ENCODE measurements at places on chromosomes 2 and 18. TPM values are rescaled to one million over a fixed set of nuclear protein-coding genes. Genes with fewer than 3 reads are reported as not detected.

Gene CPS1
- total RNA-seq, result 17.2 TPM

GRCh38 chr18:61992285-61992684, 99.5 kb upstream of the RNF152 start:
- no peak for DNase-seq

GRCh38 chr2:166184789-166185188, 57.0 kb upstream of the SCN1A start:
- no peak for DNase-seq

DNA sequence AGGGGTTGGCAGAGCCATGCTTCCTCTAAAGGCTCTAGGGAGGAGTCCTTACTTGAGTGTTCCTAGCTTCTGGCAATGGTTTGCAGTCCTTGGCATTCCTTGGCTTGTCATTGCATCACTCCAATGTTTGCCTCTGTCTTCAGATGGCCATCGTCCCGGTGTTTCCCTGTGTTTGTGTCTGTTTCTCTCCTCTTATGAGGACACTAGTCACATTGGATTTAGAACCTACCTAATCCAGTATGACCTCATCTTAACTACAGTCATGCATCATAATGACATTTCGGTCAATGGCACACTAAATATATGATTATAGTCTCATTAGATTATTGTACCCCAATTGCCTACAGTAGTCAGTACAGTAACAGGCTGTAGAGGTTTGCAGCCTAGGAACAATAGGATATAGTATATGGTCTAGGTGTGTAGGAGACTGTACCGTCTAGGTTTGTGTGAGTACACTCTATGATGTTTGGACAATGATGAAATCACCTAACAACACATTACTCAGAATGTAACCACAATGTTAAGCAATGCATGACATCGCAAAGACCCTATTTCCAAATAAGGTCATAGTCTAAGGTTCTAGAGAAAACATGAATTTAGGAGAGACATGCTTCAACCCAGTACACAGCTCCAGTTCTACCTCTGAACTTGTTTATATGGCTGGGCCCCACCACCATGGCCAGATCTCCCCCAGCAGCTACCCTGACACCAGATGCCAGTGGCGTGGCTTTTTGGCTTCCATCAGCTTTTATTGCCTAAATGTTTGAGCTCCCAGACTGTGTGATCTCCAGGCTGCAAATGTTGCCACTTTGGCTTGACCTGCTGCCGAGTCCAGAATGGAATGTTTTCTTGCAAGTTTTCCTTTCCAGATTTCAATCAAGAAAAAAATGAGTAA, 22.1 kb downstream of the SRD5A2 start:
- no peak for DNase-seq

Gene C2orf66
- not detected for total RNA-seq

DNA sequence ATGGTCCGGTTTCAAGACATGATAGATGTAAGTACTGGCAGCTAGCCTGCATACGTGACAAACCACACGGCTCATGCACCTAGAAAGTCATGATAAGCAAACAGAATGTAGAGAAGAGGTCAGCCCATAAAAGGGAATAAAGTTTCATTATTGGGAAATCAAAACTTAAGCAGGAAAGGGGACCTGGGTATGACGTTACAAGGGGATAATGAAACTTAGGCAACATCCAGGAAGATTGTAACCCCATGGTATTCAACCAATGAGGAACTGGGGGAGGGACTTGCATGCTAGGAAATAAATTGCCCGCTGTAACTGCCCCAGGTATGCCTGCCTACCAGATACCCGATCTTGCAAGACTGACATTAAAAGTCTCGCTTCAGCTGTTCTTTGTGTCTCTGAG, 1679.0 kb downstream of the SUCLG1 start:
- DNase-seq, result no peak

Gene NDUFAF7
- 47.2 TPM for total RNA-seq

DNA sequence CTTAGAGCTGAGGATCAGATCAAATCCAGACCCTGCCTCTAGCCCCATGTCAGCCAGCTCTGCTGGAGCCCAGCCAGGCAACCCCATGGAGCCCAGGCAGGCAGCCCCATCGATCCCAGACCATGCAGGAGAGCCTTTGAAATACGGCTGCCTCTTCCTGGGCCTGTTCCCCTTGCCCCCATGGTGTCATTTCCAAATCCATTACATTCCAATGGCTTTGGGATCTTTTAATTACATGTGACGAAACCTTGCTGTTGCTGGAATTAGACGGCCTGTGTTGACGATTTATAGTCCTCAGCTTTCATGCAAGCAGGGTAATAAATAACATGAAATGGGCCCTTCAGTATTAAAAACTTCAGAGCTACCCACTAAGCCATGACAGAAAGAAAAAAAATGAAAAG, 75.8 kb upstream of the SLC14A2 start:
- DNase-seq, result no peak

DNA sequence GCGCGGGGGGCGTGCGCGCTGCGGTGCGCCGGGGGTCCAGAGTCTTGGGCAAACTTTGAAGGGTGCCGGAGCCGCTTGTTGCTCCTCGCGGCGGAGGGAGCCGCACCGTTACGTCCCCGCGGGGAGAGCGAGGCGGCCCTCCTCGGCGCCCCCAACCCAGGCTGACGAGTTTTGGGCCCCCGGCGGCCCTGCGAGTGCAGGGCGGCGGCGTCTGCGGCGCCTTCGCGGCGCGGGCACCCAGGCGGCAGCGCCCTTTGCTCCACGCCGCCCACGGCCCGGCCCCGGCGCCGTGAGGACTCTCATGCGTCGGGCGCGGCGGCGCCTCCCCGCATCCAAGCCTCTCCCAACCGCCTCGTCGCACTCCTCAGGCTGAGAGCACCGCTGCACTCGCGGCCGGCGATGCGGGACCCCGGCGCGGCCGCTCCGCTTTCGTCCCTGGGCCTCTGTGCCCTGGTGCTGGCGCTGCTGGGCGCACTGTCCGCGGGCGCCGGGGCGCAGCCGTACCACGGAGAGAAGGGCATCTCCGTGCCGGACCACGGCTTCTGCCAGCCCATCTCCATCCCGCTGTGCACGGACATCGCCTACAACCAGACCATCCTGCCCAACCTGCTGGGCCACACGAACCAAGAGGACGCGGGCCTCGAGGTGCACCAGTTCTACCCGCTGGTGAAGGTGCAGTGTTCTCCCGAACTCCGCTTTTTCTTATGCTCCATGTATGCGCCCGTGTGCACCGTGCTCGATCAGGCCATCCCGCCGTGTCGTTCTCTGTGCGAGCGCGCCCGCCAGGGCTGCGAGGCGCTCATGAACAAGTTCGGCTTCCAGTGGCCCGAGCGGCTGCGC, 814 bp downstream of the FZD7 start:
- peak; percentile 40 for DNase-seq

GRCh38 chr2:180559771-180560170, 420.6 kb upstream of the UBE2E3 start:
- no peak for DNase-seq

- DNase-seq, result no peak
Observed at GRCh38 chr2:18536100-18536499, 24.4 kb downstream of the RDH14 start.

- DNase-seq, result no peak
Observed at GRCh38 chr2:127185093-127185492, 35.0 kb downstream of the CYP27C1 start.

Gene POTEI
- 76.1 TPM for total RNA-seq

DNA sequence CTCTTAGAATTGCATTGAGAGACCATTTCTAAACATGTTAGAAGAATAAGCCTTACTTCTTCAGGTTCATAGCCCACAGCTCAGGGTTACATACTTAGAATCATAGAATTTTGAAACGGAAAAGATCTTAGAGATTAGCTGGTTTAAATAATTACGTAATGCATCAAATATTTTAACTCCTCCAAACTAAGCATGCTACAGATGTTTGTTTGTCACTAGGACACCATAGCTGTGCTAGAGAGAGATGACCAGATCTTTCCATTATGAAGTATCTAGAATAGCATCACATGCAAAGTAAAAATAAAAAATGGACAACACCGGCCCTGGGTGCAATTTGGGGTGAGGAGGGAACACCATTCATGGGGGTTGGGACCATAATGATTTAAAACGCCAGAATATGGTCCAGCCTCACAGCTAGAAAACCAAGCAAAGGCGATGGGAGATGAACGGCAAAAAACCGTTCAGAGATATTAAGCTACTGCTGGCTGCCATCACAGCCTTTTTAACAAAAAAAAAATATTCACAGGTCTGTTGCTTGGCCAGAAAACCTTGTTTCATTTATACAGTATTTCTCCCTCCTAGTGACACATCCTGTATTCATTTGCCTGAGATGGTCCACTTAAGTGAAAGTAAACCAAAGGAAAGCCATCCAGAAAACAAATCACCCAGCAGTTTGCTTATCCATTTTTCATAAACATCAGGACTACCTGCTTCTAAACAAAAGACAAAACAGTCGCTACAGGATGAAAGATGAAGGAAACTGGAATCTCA, 94.2 kb downstream of the EPHA4 start:
- DNase-seq, result no peak

Measured in testis (tissue), 5 donors.